ENCODE measurements at places on chromosomes 6 and 20.
A peak's percentile ranks its signal among the peaks of the same experiment; 100 is the strongest.

DNA sequence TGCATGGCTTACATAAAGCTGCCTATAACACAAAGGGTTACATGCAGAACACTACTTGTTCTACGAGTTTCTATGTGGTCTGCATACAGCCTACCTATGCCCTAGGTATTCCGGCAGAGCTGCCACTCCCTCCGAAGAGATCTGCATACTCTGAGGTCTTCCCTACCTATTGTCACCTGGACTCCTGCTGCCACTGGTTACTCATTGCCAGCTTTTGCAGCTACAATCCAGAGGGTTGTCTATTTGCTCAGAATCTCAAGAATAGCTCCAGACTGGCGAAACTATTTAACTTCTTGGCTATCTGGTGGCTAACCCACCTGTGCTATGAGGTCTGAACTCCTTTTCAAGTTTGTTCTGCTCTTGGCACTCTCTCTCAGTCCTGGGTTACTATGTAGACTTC is 323.3 kb downstream of the BMP2 start:
- DNase-seq, result no peak

DNA sequence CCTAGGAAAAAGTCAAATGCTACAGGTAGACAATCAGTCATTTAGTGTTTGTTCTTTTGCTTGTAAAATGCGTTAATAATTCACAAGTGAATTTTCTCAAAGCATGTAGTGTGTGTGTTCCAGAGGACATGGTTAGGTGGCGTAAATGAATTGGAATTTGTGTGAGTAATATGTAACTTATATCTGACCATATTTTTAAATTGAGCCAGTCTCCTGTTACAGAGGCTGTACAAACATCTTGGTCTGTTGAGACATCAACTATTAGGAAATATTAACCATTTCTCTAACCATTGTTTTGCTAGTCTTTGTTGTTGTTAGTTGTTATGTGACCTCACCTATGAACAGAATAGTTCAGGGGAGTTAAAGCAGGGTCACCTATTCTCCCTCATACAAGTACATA is 22.7 kb downstream of the MCM8 start:
- no peak for DNase-seq

GRCh38 chr6:98576791-98577190 is 257.6 kb upstream of the POU3F2 start:
- DNase-seq, result no peak

DNA sequence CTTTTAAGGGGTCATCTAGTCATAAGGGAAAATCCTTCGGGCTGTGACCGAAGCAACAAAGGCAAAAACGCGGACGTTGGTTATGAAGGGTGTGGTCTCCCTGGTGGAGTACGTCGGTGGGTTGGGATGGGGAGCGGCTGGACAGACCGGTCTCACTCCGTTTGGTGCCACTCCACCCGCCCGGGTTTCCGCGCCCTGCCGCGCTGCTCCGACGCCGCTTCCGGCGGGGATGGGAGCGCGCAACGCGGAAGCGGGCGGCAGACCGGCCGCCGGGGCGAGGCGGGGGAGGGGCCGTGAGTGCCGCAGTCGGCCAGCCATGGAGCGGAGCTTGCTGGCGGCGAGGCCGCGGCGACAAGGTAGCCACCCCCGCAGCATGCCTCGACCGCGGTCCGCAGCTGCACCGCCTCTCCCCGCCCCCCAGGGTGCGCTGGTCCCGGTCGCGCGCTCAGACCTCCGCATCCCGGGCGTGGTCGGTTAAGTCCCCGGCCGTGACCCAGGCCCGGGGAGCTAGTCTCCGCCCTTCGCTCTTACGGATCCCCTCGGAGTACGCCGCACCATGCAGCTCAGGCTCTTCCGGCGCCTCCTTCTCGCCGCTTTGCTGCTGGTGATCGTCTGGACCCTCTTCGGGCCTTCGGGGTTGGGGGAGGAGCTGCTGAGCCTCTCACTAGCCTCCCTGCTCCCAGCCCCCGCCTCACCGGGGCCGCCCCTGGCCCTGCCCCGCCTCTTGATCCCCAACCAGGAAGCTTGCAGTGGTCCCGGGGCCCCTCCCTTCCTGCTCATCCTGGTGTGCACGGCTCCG is at the start of gene B3GALT4:
TSS of gene B3GALT4 (plus strand) at position 260 of the 799 bp plus-strand sequence. CDS start at position 557, 297 bp downstream.
- DNase-seq, result peak; percentile 69

- no peak for DNase-seq
These were observed 4.0 kb downstream of the SOX18 start for GRCh38 chr20:64045346-64046011.

GRCh38 chr6:131954775-131955107 is 3.6 kb upstream of the CCN2 start:
- DNase-seq, result no peak

GRCh38 chr6:158085261-158086053 is 82.6 kb downstream of the SERAC1 start:
- DNase-seq, result no peak

- DNase-seq, result no peak
These were observed 180.4 kb downstream of the SASH1 start for GRCh38 chr6:148523048-148523447.

DNA sequence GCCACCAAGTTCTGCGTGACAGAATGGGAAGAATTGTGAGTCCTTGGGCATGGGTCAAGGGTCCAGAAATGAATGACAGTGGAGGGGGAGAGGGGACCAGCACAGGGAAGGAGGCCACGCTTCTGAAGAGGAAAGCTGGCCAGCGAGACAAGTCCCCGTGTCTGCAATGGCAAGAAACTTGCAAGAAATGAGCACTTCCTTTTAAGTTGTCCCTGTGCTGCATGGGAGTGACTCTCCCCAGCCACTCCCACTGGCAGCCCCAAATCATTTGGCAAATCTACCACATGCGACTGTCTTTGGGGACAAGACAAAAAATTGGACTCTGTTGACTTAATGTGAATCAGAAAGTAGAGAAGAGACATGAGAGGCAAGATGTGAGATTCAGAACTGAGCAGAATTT is 242.2 kb upstream of the RREB1 start:
- no peak for DNase-seq

GRCh38 chr6:47669684-47670513 is 28.5 kb upstream of the ADGRF4 start:
- no peak for DNase-seq

DNA sequence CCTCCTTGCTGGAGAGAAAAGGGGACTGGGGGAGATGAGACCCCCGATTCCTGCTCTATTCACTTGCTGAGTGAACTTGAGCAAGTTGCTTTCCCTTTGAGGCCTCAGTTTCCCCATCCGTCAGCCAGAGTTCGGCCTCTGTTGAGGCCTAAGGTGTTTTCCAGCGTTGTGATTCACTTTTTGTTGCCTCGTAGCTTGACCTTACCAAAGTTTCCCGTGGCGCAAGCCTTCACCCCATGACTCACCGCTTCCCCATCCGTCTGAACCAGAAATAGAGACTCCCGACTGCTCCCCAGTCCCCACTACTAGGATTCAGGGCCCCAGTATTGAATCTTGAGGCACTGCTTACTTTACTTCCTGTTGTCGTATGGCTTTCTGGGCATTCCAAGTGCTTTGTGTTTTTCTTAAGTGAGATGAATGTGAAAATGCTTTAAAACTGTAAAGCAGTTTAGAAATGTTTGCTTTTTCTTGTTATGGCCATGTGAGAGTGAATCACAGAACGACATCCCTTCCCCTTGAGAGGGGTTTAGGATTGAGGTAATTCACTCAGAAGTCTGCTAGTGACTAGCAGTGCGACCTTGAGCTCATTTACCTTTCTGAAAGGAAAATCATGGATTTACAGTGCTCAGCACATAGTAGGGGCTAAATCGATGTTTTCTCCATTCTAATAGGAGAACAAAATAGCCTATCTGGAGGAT is 1.2 kb downstream of the CHMP4B start:
- DNase-seq, result no peak

- peak; percentile 25 for DNase-seq
These were observed 1.1 kb upstream of the MBOAT1 start for GRCh38 chr6:20213271-20213798.

DNA sequence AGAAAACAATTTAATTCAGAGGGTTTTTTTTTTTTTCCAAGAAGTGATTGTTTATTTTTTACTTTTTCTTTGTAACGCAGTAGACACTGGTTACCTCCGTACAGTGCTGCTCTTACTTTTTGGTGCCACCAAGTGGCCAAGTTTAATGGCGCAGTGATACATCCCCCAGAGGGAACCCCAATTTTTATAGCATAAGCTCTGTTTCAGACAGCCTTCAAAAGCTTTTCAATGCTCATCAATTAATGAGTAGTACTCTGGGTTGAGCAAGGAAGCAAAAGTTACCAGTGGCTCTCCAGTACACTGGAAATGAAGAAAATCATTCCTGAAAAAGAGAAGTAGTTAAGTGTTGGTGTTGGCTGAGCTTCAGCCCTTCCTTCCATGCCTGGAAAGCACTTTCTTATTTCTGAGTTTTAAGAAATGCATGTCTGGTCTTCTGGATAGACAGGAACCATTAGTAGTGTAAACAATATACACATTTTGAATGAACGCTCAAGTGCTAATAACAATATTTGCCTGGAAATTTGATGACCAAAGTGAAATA is 129.1 kb upstream of the SMLR1 start:
- peak; percentile 36 for DNase-seq

- DNase-seq, result no peak
These were observed 1.5 kb upstream of the SLC17A4 start for GRCh38 chr6:25753079-25753478.

- no peak for DNase-seq
These were observed 1.0 kb downstream of the FILIP1 start for GRCh38 chr6:75492386-75493153.

DNA sequence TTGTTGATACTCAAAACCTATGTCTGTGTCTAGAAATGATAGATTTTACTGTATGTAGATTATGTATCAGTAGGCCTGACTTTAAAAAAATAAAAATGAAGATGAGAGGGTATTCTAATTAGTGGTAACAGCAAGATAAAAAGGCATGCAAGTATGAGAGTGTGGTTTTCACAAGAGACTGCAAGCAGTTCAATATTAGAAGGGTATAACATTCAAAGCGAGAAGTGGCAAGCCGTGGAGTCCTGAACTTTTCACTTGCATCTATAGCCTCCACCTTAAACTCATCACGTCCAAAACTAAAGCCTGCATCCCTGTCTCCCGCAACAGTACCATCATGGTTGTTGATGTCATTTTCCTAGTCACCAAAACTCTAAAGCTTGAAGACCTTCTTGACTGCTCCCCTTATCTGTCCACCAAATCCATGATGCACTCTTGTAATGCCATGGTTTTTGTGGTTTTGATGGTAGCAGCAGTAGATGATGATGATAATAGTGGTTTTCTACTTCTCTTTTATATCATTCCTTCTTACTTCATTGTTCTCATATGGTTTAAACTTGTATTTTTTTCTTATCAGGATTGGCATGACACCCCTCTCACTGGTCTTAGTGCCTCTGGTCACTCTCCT is 9.2 kb upstream of the CGA start:
- DNase-seq, result no peak

- no peak for DNase-seq
These were observed 137.5 kb upstream of the PTPN1 start for GRCh38 chr20:50372770-50373088.

DNA sequence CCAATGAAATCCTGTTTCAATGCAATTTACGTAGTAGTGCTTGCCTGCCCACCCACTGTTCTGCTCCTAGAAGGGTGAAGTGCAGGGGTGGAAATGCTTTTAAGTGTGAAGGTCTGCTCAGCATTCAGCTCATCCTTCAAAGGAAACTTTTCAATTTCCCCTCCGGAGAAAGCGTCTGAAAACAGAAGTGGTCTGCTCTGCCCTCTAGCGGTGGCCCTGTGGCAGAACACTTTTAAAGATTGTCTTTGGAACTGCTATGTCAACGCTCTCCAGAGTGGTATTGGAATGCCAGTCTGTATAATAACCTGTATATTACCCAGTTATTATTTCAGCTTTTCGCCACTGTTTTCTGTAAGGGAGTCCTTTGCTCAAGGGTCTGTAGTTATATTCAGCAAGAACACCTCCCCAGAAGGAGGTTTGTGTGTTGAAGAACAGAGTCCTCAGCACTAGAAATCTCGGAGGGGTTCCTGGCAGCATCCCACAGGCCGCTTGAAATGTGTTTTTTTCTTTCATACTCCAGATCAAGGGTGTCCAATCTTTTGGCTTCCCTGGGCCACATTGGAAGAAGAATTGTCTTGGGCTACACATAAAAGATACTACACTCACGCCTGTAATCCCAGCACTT is 63.1 kb upstream of the KLHL31 start:
- peak; percentile 14 for DNase-seq

DNA sequence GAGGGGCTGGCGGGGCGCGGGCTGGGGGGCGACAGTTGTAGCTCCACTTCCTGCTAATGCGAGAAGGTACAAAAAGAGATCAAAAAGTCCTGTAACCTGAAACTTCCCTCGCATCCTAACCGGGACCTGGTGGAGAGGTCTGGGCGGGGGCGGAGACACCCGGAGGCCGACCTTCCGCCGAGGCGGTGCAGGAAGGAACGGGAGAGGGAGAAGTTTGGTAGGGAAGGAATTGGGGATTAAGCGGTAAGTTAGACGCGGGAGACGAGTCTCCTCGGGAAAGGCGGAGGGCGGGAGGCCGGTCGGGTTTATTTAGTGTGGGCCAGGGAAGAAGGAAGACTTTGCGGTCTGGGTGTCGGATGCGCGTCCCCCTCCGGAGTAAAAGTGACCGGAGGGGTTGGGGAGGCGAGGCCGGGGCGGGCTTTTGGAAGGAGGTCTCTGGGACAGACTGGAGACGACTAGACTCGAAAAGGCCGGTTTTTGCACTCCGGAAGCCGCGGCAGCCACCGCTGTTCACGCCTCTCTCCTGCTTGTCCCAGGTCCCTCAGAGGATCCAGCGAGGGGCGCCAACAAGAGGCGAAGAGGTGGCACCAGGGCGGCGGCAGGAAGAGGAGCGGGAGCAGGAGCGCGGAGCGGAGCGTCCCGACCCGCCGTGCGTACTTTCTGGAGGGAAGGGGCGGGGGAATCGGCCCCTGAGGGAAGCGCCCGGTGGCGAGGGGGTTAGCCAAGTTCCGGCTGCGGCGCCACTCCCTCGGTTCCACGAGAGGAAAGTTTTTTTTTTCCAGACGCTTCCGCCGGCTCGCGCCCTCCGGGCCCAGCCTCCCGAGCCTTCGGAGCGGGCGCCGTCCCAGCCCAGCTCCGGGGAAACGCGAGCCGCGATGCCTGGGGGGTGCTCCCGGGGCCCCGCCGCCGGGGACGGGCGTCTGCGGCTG is 734 bp downstream of the TPBG start:
- no peak for DNase-seq

- no peak for DNase-seq
These were observed 172.4 kb upstream of the MYLIP start for GRCh38 chr6:15956205-15957106.

GRCh38 chr6:103680116-103680515 is 1179.6 kb downstream of the HACE1 start:
- no peak for DNase-seq

DNA sequence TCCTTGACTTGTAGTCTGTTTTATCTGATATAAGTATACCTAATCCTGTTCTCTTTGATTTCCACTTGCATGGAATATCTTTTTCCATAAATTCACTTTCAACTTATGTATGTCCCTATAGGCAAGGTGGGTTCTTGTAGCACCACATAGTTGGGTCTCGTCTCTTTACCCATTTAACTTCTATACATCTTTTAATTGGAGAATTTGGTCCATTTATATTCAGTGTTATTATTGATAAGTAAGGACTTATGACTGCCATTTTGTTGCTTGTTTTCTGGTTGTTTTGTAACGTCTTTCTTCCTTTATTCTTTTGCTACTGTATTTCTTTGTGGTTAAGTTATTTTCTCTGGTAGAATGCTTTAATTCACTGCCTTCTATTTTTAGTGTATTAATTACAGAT is 14.5 kb upstream of the ZNF311 start:
- DNase-seq, result no peak

- no peak for DNase-seq
These were observed 114.7 kb downstream of the THEMIS start for GRCh38 chr6:127786109-127786508.

Data from central memory CD4-positive, alpha-beta T cell (primary cell).